Activated CD4-positive, alpha-beta T cell treated with anti-CD3 and anti-CD28 coated beads, Interleukin-2, amount 10 ng/mL, durations not matched to agents 7 days and 5 days (primary cell): ENCODE measurements at places on chromosomes 5 and 9. TPM values are rescaled to one million over a fixed set of nuclear protein-coding genes. Genes with fewer than 3 reads are reported as not detected.

PCSK5 gene
- 3.9 TPM for total RNA-seq

DNA sequence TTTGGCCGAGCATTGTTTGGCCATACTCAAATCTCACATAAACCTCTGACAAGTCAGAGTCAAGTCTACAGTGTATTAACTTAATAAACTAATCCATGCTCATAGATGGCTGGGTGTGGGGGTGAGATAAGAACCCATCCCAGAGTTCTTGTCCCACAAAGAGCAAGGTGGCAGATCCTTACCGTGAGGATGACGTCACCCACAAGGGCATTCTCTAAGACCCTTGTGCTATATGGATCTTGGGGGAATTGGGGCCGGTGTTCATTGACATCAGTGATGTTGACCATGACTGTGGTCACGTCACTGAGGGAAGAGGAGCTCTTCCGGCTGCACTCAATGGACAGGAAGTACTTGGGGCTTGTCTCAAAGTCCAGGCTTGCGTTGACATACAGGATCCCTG, 62.1 kb downstream of the FAT2 start:
- DNase-seq: no peak
- no peak overlapping the region for H3K4me3 ChIP-seq
- no peaks in the 10 kb centered on the region for H3K36me3 ChIP-seq
- H3K27me3 ChIP-seq: no peaks in the 10 kb centered on the region
- H3K27ac ChIP-seq: no peak overlapping the region
- H3K4me1 ChIP-seq: no peaks in the 10 kb centered on the region

DNA sequence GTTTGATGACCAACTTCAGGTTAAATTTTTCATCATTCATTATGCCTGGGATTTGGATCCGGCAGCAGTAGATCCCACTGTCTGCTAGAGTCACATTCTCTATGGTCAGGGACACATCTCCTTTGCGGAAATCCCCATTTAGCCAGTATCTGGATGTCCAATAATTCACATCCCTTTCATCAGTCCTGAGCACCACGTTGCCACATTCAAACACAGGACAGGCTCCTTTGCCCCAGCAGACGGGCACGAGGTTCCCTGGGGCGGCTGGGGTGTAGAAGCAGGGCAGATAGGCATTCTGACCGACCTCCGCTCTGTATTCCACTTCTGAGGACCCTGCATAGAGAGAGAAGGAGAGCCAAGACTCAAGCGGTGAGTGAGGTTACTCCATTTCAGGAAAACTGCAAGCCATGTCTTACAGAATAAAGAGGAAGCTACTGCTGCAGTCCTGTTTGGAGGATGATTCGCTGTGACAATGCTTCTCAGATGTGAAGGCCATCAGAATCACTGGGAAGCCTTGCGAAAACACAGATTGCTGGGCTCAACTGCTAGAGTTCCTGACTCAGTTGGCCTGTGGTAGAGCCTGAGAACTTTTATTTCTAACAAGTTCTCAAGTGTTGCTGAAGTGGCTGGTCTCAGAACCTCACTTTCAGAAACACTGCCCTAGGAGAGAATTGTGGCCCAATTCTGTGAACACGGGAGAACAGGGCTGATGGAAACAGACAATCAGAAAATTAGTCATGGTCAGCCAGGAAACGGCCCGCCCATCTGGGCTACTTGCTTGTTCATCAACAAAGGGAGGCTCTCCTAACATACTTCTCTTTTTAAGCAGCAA, 2.0 kb downstream of the HAVCR2 start:
- no peaks in the 10 kb centered on the region for H3K27me3 ChIP-seq
- peaks cover 70% of the 10 kb centered on the region for H3K4me1 ChIP-seq
- H3K4me3 ChIP-seq: peak overlapping the region; percentile 83
- no peak for DNase-seq

GRCh38 chr5:143776951-143777350, 35.0 kb upstream of the HMHB1 start:
- no peaks in the 10 kb centered on the region for H3K27me3 ChIP-seq
- H3K4me1 ChIP-seq: no peaks in the 10 kb centered on the region
- H3K27ac ChIP-seq: no peak overlapping the region
- no peak overlapping the region for H3K4me3 ChIP-seq
- H3K36me3 ChIP-seq: no peaks in the 10 kb centered on the region

NEUROG1 gene
- not detected for total RNA-seq

- no peaks in the 10 kb centered on the region for H3K4me1 ChIP-seq
- no peak overlapping the region for H3K4me3 ChIP-seq
- DNase-seq: no peak
- H3K27ac ChIP-seq: no peak overlapping the region
- no peaks in the 10 kb centered on the region for H3K27me3 ChIP-seq
These were observed 15.2 kb downstream of the FIBCD1 start for GRCh38 chr9:130923611-130924447.

PLGRKT gene
- total RNA-seq: 35.0 TPM

PCDHB10 gene
- not detected for total RNA-seq

- peaks cover 1% of the 10 kb centered on the region for H3K4me1 ChIP-seq
- no peak overlapping the region for H3K4me3 ChIP-seq
These were observed 60.7 kb upstream of the IFNE start for GRCh38 chr9:21542787-21543186.

GRCh38 chr5:124733329-124733650, 13.1 kb downstream of the ZNF608 start:
- no peak overlapping the region for H3K27ac ChIP-seq
- H3K4me1 ChIP-seq: no peaks in the 10 kb centered on the region
- no peak overlapping the region for H3K4me3 ChIP-seq

CACNA1B gene
- total RNA-seq: not detected

DNA sequence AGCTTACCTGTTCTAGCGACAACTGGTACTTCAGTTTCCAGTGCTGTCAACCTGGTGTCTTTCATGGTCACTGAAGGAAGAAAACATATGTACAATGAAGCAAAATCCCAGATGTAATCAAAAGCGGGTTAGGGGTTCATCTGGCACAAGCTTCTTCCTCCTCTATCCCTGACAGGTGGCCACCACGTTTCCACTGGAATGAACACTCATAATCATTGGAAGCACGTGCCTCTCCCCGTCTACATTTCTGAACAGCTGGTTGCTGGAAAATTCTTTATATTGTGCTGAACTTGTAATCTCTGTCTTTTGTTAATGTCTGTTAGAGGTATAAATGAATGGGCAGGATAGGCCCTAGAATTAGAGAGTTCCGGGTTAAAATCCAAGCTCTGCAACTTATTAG, 9.4 kb downstream of the TSC1 start:
- DNase-seq: no peak
- no peak overlapping the region for H3K4me3 ChIP-seq
- no peaks in the 10 kb centered on the region for H3K4me1 ChIP-seq
- no peaks in the 10 kb centered on the region for H3K27me3 ChIP-seq
- peaks cover 10% of the 10 kb centered on the region for H3K36me3 ChIP-seq
- no peak overlapping the region for H3K27ac ChIP-seq

GRCh38 chr5:73759771-73760170, 133.8 kb downstream of the ARHGEF28 start:
- H3K4me3 ChIP-seq: no peak overlapping the region
- peaks cover 14% of the 10 kb centered on the region for H3K27me3 ChIP-seq
- H3K36me3 ChIP-seq: no peaks in the 10 kb centered on the region
- DNase-seq: no peak
- H3K27ac ChIP-seq: no peak overlapping the region
- no peaks in the 10 kb centered on the region for H3K4me1 ChIP-seq

DNA sequence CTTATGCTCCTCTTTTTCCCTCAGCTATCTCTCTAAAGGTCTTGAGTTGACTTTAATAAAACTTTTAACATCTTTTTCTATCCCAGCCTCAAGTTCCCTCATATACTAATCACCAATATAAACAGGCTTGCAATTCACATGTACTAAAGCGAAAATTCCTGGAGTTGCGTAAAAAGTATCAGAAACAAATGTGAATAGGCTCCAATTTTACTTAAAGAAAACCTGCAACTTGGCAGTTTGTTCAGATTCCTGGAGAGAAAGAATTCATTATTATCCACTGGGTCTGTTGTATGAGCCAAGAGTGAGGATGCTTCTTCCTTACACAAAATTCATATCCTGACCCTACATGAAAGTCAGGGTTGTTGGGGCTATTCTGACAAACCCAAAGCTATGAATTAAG, 384.2 kb downstream of the DTWD2 start:
- H3K27me3 ChIP-seq: no peaks in the 10 kb centered on the region
- DNase-seq: no peak
- no peaks in the 10 kb centered on the region for H3K4me1 ChIP-seq

CKMT2 gene
- not detected for total RNA-seq

TAF1L gene
- not detected for total RNA-seq

GRCh38 chr5:164052536-164053093, 547.2 kb downstream of the MAT2B start:
- no peaks in the 10 kb centered on the region for H3K36me3 ChIP-seq
- no peak overlapping the region for H3K27ac ChIP-seq
- DNase-seq: no peak
- H3K4me3 ChIP-seq: no peak overlapping the region

- H3K27ac ChIP-seq: no peak overlapping the region
- no peaks in the 10 kb centered on the region for H3K4me1 ChIP-seq
- H3K36me3 ChIP-seq: no peaks in the 10 kb centered on the region
- no peak for DNase-seq
- peaks cover 12% of the 10 kb centered on the region for H3K27me3 ChIP-seq
- H3K4me3 ChIP-seq: no peak overlapping the region
These were observed 103.8 kb upstream of the LIFR start for GRCh38 chr5:38660194-38660668.

- H3K4me1 ChIP-seq: no peaks in the 10 kb centered on the region
- no peaks in the 10 kb centered on the region for H3K27me3 ChIP-seq
- no peak overlapping the region for H3K27ac ChIP-seq
- no peaks in the 10 kb centered on the region for H3K36me3 ChIP-seq
- H3K4me3 ChIP-seq: no peak overlapping the region
- DNase-seq: no peak
These were observed 337.8 kb downstream of the DEPDC1B start for GRCh38 chr5:60362158-60362557.

GRCh38 chr5:179603308-179603707, 20.2 kb downstream of the HNRNPH1 start:
- H3K36me3 ChIP-seq: peaks cover 33% of the 10 kb centered on the region
- H3K4me1 ChIP-seq: peaks cover 19% of the 10 kb centered on the region
- no peak overlapping the region for H3K4me3 ChIP-seq
- no peak overlapping the region for H3K27ac ChIP-seq
- DNase-seq: no peak
- no peaks in the 10 kb centered on the region for H3K27me3 ChIP-seq

SMAD5 gene
- total RNA-seq: 9.3 TPM

GRCh38 chr5:144195448-144195847, 24.8 kb downstream of the KCTD16 start:
- H3K4me1 ChIP-seq: no peaks in the 10 kb centered on the region
- H3K27me3 ChIP-seq: peaks cover 2% of the 10 kb centered on the region
- H3K4me3 ChIP-seq: no peak overlapping the region
- no peaks in the 10 kb centered on the region for H3K36me3 ChIP-seq
- DNase-seq: no peak
- no peak overlapping the region for H3K27ac ChIP-seq

DNA sequence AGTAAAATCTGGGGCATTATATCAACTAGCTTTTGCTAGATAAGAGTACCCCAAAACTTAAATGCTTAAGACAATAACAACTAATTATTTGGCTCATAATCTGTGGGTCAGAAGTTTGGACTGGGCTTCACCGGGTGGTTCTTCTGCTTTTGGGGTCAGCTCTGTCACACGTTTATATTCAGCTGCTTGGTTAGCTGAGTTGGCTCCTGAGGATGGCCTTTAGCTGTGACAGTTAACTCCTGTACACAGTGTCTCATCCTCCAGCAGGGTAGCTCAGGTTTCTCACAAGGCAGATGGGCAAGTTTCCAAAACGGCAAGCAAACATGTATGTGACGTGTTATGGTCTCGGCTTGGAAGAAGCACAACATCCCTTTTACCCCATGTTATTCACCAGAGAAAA, 488.2 kb downstream of the TLE4 start:
- H3K27ac ChIP-seq: no peak overlapping the region
- H3K4me3 ChIP-seq: no peak overlapping the region
- H3K4me1 ChIP-seq: no peaks in the 10 kb centered on the region
- H3K27me3 ChIP-seq: no peaks in the 10 kb centered on the region
- DNase-seq: no peak

- no peaks in the 10 kb centered on the region for H3K36me3 ChIP-seq
- H3K4me3 ChIP-seq: no peak overlapping the region
- no peak overlapping the region for H3K27ac ChIP-seq
- no peak for DNase-seq
These were observed 63.0 kb upstream of the TAF11L2 start for GRCh38 chr5:17434982-17435381.

- peak overlapping the region; percentile 20 for H3K4me3 ChIP-seq
- H3K27me3 ChIP-seq: peaks cover 39% of the 10 kb centered on the region
- peaks cover 31% of the 10 kb centered on the region for H3K36me3 ChIP-seq
- H3K4me1 ChIP-seq: peaks cover 62% of the 10 kb centered on the region
- DNase-seq: peak; percentile 47
These were observed 79.5 kb upstream of the IL12B start for GRCh38 chr5:159409801-159410200.

ROPN1L gene
- total RNA-seq: 4.1 TPM

GRCh38 chr9:92760070-92760469, 4.6 kb downstream of the BICD2 start:
- H3K27ac ChIP-seq: no peak overlapping the region
- H3K4me3 ChIP-seq: no peak overlapping the region
- H3K36me3 ChIP-seq: peaks cover 9% of the 10 kb centered on the region
- peaks cover 37% of the 10 kb centered on the region for H3K4me1 ChIP-seq
- no peak for DNase-seq

GRCh38 chr5:19837536-19838174, 150.3 kb downstream of the CDH18 start:
- no peaks in the 10 kb centered on the region for H3K27me3 ChIP-seq
- no peaks in the 10 kb centered on the region for H3K36me3 ChIP-seq
- no peak overlapping the region for H3K4me3 ChIP-seq
- no peak overlapping the region for H3K27ac ChIP-seq
- DNase-seq: no peak

- H3K27me3 ChIP-seq: no peaks in the 10 kb centered on the region
- no peak overlapping the region for H3K27ac ChIP-seq
- H3K4me1 ChIP-seq: no peaks in the 10 kb centered on the region
- DNase-seq: no peak
- no peaks in the 10 kb centered on the region for H3K36me3 ChIP-seq
These were observed 1907.6 kb upstream of the ACO1 start for GRCh38 chr9:30476826-30477225.

- no peak for DNase-seq
- H3K27ac ChIP-seq: no peak overlapping the region
- no peaks in the 10 kb centered on the region for H3K4me1 ChIP-seq
- no peak overlapping the region for H3K4me3 ChIP-seq
These were observed 428.6 kb downstream of the DMAC1 start for GRCh38 chr9:7370988-7371387.

SH3PXD2B gene
- total RNA-seq: 0.33 TPM

C5orf63 gene
- 9.7 TPM for total RNA-seq
